ENCODE measurements at places on chromosomes 5 and 9. TPM values are rescaled to one million over a fixed set of nuclear protein-coding genes. Genes with fewer than 3 reads are reported as not detected.
A peak's percentile ranks its signal among the peaks of the same experiment; 100 is the strongest.

GRCh38 chr9:91658513-91659105, 235.0 kb upstream of the NFIL3 start:
- no peak for DNase-seq

- DNase-seq, result no peak
Measured at GRCh38 chr9:98425079-98425478, 169.6 kb upstream of the TBC1D2 start.

- no peak for DNase-seq
Measured at GRCh38 chr9:35789541-35789940, 1.9 kb upstream of the NPR2 start.

DNA sequence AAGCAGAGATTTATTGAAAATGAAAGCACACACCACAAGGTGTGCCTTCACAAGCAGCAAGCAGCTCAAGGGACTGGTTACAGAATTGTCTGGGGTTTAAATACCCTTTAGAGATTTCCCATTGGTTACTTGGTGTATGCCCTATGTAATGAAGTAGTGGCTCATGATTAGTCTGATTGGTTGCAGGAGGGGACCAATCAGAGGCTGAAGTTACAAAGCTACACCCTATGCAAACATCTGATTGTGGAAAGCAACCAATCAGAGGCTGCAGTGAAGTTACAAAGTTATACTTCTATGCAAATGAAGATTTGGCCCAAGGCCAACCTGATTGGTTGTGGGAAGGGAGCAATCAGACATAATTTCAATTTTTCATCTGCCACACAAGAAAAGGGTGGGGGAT, 119.9 kb downstream of the C9orf152 start:
- no peak for DNase-seq

DNA sequence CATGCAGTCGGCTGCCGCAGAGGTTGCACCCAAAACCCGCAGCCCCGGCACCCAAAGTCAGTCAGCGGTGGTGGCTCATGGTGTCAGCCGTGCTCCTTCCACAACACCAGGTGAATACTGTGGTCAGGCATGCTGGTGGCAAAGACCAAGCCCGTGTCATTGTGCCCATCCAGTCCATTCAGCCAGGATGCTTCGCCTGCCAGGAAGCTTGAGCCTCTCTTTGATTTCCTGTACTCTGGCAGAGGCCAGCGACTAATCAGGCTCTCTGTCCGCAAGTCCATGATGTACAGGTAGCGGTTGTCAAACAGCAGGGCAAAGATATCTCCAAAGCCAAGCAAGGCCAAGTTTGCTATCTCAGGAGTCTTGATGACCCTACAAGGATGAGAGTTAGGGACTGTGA, 28.7 kb downstream of the FBXW2 start:
- DNase-seq, result no peak

DNA sequence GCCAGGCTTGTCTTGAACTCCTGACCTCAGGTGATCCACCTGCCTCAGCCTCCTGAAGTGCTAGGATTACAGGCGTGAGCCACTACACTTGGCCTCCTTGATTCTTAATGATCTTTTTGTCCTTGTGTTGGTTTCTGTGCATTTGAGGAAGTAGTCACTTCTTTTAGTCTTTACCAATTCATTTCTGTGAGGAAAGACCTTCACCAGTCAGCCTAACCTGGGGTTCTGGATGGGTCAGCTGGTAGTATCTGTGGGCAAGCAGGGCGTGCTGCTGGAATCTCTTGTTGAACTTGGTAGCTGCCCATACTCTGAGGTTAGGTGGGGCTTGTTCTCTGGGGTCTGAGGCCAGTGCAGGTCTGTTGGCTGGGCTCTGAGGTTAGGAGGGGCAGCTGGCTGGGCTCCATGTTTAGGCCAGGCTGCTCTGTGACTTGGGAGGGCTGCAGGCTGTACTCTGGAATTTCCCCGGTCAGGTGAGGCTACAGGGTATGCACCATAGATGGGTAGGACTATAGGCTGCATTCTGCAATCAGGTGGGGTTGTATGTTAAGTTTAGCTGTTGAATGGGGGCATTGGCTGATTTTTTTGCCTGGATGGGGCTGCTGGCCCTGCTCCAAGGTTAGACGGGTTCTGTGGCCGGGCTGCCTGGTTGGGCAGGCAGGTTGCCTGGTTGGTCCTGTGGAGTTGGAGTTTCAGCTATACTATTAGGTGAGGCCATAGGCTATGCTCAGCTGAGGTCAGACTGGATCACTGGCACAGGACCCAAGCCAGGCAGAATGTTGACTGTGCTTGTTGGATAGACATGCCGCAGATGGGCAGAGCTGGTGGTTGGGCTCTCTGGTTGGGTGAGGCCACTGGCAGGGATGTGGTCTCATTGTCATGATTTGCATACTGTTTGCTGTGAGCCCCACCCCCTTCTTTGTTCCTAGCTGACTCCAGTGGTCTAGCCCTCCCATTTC, 19.2 kb downstream of the UBAP1 start:
- DNase-seq, result no peak

- DNase-seq, result no peak
Measured at GRCh38 chr9:112720113-112720780, 2.3 kb upstream of the INIP start.

DNA sequence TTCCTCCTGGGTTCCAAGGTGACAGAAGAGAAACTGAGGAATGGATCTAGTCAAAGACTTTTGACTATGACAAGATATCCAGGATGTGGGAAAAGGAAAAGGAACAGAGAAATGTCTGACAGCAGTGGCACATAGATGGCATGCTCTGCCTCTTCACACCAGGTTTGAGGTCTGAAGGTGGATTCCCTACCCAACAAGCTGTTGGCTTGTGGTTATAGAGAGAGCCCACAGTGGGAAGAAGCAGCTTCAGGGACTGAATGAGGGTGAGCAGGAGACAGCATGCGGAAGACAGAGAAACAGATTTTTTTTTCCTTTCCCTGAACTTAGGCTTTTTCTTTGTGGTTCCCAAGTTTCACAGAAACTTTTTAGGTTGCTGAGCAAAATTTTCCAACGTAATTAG, 20.6 kb downstream of the IFNW1 start:
- DNase-seq, result no peak

DNA sequence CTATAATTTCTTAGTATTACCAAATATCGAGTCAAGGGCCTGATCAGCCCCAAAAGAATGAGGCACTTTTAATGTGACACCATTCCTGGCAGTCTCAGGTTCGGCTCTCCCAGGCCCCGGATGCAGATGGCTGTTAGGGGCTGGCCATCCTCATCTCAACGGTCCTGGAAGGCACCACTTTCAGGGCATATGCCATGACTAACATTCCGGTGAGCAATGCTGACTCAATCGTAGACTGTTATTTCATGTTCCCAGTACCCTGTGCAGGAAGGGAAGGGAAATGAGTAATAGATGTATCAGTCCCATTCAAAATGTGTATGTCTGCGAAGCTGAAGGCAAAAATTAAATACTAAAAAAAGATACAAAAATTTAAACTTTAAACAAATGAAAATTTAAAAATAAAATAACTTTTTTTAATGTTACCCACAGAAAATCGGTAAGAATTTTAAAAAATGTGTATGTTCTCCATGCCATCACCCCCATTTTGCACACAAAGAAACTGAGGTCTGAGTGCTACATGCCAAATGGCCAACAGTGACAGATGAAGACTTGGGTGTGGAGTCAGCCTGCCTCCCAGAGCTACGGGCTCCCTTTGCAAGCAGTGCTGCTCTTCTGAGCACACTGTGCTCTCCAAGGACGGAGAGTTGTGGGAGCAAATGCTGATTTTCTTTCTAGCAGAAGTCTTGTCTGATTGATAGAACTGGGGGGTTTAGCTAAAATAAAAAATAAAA, 79.0 kb downstream of the GLDC start:
- DNase-seq, result no peak

DNA sequence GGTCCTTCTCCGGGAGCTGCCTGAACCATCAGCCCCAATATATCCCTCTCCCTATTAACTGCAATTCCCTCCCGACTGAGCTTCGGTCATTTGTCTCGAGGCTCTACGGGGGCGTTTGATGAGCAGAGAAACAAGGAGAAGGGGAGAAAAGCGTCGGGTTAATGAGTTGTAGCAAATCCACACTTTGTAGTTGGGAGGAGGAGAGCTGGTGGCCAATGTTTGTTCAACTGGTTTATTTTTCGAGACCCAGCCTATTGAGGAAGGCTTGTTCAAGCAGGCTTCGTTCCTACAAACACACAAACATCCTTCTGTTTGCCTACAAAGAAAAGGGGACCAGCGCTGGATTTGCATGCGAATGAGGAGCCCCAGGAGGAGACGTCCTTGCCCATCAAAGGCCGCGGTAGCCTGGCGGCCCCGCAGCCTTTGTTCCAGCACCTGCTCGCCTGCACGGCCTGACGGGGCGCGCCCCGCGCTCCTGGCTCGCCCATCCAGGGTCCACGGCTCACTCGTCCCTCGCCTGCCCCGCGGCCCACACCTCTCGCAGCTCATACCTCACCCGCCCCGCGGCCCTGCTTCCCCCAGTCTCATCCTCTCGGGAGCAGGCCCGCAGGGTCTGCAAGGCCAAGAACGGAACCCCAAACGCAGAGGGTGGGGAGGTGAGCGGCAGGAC, 4.6 kb downstream of the FOXD1 start:
- DNase-seq, result peak; percentile 18

DNA sequence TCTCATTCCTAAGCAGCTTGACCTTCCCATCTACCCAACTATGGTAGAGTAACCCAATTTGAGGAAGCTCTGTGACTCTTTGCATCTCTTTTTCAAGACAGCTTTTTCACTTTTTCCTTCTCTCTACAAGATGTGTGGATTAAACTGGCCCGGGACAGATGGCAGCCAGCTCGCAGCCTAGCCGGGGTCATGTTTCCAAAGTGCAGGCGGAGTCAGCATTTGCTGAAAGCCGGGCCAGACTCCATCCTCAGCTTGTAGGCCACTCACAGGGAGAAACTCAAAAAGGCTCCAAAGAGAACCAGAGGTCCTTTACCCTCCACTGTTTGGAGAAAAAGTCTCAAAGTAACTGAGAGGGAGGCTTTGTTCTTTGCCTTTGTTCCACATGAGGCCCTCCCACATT, 286.8 kb upstream of the PANK3 start:
- no peak for DNase-seq

- no peak for DNase-seq
Measured at GRCh38 chr9:130023144-130023787, 19.7 kb downstream of the FNBP1 start.

DNA sequence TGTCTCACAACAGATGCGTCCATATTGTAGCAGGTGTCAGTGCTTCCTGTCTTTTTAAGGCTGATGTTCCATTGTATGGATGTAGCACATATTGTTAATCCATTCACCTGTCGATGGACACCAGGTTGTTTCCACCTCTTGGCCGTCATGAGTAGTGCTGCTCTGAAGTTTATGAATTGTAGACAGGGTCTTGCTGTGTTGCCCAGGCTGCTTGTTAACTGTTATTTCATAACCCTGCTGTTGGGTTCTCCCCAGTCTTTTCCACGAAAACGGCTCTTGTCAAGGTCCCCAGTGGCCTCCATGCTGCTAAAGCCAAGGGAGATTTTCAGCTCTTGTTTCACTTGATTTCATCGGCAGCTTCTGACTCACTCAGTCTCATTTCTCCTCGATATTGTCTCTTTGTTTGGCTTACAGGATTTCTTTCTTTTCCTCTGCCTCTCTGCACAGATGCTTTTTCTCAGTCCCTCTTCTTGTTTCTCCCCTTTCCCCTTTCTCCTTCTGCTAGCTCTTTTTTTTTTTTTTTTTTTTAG, 12.1 kb upstream of the PSD2 start:
- DNase-seq, result no peak

DNA sequence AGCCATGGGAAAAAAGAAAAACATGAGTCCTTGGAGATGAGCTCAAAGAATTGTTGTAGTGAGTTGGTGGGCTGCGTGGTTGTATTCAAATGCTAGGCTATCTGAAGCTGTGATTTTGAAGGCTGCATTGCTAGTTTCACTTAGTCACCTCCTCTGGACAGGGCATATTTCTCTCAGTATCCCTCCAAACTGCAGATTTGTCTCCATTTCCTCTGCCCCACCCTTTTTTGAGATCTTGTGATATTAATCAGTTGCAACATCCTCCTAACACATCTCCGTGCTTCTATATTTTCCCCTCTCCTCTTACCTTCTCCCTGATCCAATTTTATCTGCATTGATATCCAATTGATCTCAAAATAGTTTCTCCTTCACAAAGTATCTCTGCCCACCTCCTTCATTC, 1048.0 kb upstream of the WWC1 start:
- DNase-seq, result no peak

DNA sequence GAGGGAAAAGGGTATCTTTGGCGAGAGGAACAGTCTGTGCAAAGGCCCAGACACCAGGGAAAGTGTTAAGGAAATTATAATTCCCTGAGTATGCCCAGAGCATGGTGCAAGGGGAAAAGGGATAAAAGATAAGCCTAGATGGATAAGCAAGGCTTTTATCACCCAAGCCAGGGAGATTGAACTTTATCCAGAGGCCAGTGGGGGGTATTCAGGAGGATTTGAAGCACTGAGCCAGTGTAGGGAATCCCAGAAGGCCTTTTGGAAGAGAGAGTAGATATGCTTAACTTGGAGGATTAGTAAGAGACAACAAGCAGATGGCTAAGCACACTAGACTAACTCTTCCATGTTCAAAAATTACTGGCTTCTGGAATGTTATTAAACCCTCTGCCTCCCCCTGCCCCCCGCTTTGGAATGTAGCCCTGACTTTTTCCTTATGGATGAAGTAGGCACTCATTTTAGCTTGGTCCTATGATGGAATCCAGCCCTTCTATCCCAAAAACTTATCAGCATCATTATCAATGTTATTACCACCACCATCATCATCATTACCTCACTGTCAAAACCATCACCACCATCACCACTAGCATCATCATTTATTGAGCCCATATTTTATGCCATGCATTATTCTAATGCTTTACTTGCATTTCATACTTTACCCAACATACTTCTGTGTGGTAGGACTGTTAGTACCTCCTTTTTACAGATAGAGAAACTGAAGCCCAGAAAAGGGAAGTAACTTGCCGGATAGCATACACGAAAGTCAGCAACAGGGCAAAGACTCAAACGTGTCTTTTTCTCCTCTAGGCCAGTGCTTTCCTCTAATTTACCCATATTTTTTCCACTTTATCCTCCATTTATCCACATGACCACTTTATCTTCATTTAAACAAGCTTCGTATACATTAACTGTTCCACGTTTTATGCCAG, 237.0 kb downstream of the PAPPA start:
- no peak for DNase-seq

- DNase-seq, result no peak
Measured at GRCh38 chr9:111000202-111000601, 38.1 kb downstream of the LPAR1 start.

DNA sequence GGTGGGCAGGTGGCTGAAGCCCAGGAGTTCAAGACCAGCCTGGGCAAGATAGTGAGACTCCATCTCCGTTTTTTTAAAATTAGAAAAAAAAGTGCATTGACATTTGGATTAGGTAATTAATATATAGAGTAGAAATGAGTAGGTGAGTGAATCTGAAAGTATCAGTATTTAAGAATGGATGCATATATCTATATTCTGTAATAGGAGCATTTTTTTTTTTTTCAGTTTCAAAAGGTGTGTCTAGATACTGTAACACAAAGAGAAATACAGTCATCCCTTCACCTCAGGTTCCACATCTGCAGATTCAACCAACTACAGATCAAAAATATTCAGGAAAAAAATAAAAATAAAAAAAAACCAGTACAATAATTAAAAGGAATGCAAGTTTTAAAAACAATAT, 50.8 kb downstream of the RBM27 start:
- DNase-seq, result no peak

ACOT12 gene
- total RNA-seq, result not detected

CLK4 gene
- total RNA-seq, result 30.0 TPM

DRD1 gene
- total RNA-seq, result not detected

GPR21 gene
- not detected for total RNA-seq

WDR38 gene
- total RNA-seq, result not detected

ADGRD2 gene
- not detected for total RNA-seq

Data from neural crest cell (in vitro differentiated cells).